ENCODE measurements at places on chromosomes 16 and 17.

GRCh38 chr17:41267711-41268110 is 2.5 kb downstream of the KRTAP9-6 start:
- no peak for DNase-seq

DNA sequence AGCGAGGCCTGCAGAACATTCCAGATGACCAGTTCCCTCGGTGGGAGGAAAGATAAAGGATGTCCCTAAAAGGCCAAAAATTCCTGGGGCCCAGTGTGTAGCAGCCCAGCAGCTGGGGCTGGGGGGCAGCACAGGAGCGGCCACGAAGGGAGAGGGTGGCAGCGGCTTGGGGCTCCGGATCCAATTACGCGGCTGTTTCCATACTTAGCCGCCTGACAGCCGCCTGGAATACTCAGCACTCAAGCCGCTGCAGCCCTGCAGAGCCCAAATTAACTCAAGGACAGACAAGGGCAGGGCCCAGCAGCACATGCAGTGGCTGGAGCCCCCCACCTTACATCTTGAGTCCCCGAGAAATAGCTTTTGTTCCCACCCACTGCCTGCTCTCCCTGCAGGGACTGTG is 1.3 kb downstream of the SRL start:
- no peak for DNase-seq

DNA sequence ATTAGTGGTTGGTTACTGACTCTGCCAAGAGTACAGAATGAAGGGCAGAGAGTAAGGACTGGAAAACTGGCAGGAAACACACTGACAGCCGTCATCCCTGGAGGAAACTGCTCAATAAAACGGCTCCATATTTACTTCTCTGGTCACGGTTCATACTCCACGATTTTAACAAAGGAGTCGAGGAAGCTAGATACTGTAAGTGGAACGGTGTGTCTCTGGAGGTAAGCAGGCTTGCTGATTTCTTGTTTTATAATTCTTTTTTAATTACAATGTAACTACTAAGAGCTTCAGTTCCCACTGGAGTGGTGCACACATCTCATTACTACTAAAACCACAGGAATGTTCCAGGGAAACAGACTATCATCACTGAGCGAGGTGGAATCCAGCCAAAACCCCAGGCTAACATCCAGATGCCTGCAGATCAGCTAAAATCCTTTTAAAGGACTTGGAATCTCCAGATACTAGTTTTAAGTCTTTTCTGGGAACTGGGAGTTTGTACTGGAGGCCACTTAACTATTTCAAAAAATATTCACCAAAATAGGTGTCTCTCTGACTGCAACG is 17.8 kb downstream of the SERPINF1 start:
- DNase-seq, result no peak

- no peak for DNase-seq
Measured at GRCh38 chr16:11632455-11632939, 35.8 kb upstream of the SNN start.

Measured in stimulated activated CD8-positive, alpha-beta memory T cell treated with anti-CD3 and anti-CD28 coated beads, Interleukin-2, amount 100 ng/mL, for 1 hour (primary cell).